ENCODE measurements at places on chromosomes 7 and 10.

- H3K27ac ChIP-seq: no peak overlapping the region
- no peaks in the 10 kb centered on the region for H3K4me1 ChIP-seq
- no peaks in the 10 kb centered on the region for H3K27me3 ChIP-seq
- no peak for DNase-seq
- H3K36me3 ChIP-seq: no peaks in the 10 kb centered on the region
Measured at GRCh38 chr7:51031216-51031615, 248.5 kb upstream of the GRB10 start.

- no peak for DNase-seq
- H3K27ac ChIP-seq: no peak overlapping the region
- no peaks in the 10 kb centered on the region for H3K4me1 ChIP-seq
- no peak overlapping the region for H3K4me3 ChIP-seq
Measured at GRCh38 chr7:125254566-125254965, 324.9 kb upstream of the POT1 start.

DNA sequence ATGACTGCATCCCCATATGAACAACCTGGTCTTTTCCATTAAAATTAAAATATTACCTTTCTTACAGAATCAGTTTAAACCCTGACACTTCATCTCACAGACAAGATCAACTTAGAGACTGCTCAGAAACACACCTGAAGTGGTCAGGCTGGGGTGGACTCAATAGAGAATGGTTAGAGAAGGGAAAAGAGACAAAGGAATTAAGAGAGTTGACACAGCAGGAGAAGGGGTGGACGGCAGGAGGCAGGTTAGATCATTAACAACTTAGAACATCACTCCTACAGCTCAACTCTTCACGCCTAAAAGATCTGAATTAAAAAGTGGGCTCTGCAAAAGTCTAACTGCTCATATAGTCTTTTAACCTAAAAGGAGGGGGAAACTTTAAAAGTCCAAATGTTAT lies 157.7 kb upstream of the COL1A2 start:
- H3K4me1 ChIP-seq: no peaks in the 10 kb centered on the region
- H3K4me3 ChIP-seq: no peak overlapping the region
- H3K27me3 ChIP-seq: no peaks in the 10 kb centered on the region
- H3K36me3 ChIP-seq: no peaks in the 10 kb centered on the region
- DNase-seq: no peak
- no peak overlapping the region for H3K27ac ChIP-seq

DNA sequence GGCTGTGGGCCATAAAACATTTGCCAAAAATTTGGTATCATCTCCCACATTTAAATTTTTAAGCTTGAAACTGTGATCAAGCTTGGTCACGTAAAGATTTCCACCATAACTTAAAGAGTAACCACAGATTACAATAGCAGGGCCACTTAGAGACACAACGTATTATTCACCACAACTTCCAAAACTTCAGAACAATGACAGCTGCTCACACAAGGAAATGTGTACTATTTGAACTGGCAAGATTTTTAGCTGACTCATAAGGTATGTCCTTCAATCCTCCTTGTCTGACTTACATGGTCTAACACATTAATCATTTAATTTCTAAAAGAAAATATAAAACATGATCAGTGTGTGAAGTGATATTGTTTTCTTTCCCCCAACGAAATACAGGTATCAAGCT lies 234.5 kb downstream of the PARD3 start:
- no peak for DNase-seq
- H3K27me3 ChIP-seq: no peaks in the 10 kb centered on the region
- no peaks in the 10 kb centered on the region for H3K36me3 ChIP-seq

GRCh38 chr7:134029743-134030142 lies 97.4 kb upstream of the LRGUK start:
- H3K27me3 ChIP-seq: no peaks in the 10 kb centered on the region
- no peak overlapping the region for H3K27ac ChIP-seq
- no peaks in the 10 kb centered on the region for H3K4me1 ChIP-seq
- DNase-seq: no peak

- no peak overlapping the region for H3K4me3 ChIP-seq
- peaks cover 6% of the 10 kb centered on the region for H3K4me1 ChIP-seq
- peaks cover 7% of the 10 kb centered on the region for H3K36me3 ChIP-seq
Measured at GRCh38 chr7:77684030-77684429, 12.2 kb upstream of the RSBN1L start.

- no peaks in the 10 kb centered on the region for H3K4me1 ChIP-seq
- H3K27me3 ChIP-seq: no peaks in the 10 kb centered on the region
- no peak overlapping the region for H3K4me3 ChIP-seq
- H3K27ac ChIP-seq: no peak overlapping the region
- no peaks in the 10 kb centered on the region for H3K36me3 ChIP-seq
Measured at GRCh38 chr7:115023219-115023618, 101.3 kb downstream of the MDFIC start.

DNA sequence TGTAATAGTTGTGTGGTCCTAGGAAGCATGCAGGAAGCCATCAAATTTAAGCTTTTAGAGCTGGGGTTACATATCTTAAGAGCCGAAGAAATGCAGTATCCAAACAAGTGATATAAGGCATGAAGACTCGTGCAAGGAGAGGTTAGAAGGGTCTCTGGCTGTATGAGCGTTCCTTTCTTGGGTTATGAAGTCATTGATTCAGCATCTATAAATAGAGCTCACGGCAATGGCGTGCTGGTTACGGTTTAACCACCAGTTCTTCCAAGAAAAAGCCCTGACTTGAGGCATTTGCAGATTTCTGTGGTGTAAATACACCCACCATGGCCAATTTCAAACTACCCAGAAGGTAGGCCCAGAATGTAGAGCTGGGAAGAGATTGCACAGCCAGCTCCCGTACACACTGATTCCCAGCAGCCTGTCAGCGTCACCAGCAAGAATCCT lies 72.0 kb upstream of the KAT6B start:
- H3K4me1 ChIP-seq: peaks cover 11% of the 10 kb centered on the region
- no peaks in the 10 kb centered on the region for H3K27me3 ChIP-seq

- no peak overlapping the region for H3K4me3 ChIP-seq
- H3K27me3 ChIP-seq: no peaks in the 10 kb centered on the region
- no peaks in the 10 kb centered on the region for H3K4me1 ChIP-seq
- H3K27ac ChIP-seq: no peak overlapping the region
- no peak for DNase-seq
- H3K36me3 ChIP-seq: no peaks in the 10 kb centered on the region
Measured at GRCh38 chr10:58517491-58518355, 5.1 kb downstream of the BICC1 start.

GRCh38 chr7:25109276-25109675 lies 15.8 kb downstream of the CYCS start:
- H3K4me1 ChIP-seq: no peaks in the 10 kb centered on the region
- H3K27me3 ChIP-seq: no peaks in the 10 kb centered on the region
- no peak for DNase-seq

DNA sequence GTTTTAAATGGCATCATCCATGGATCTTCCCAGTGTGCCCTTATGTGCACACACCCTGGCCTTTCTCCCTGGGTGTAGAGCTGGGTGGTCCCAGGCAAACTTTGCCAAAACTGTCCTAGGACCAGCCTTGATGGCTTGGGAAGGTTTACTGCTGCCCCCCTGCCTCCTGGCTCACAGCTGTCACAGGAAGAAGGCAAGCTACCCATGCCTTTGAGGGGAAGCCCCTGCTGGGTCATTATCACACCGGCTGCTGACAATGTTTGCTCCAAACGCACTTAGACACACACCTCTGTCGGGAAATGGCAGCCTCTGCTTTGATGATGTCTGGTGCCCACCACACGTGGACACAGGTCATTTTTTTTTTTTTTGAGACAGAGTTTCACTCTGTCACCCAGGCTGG lies 25.2 kb upstream of the FIGNL1 start:
- no peaks in the 10 kb centered on the region for H3K4me1 ChIP-seq
- no peak overlapping the region for H3K27ac ChIP-seq
- no peak for DNase-seq
- H3K36me3 ChIP-seq: no peaks in the 10 kb centered on the region
- no peaks in the 10 kb centered on the region for H3K27me3 ChIP-seq

- no peak for DNase-seq
- H3K4me1 ChIP-seq: no peaks in the 10 kb centered on the region
- no peak overlapping the region for H3K27ac ChIP-seq
- H3K4me3 ChIP-seq: no peak overlapping the region
- H3K27me3 ChIP-seq: no peaks in the 10 kb centered on the region
Measured at GRCh38 chr10:76191336-76191735, 759.9 kb downstream of the LRMDA start.

DNA sequence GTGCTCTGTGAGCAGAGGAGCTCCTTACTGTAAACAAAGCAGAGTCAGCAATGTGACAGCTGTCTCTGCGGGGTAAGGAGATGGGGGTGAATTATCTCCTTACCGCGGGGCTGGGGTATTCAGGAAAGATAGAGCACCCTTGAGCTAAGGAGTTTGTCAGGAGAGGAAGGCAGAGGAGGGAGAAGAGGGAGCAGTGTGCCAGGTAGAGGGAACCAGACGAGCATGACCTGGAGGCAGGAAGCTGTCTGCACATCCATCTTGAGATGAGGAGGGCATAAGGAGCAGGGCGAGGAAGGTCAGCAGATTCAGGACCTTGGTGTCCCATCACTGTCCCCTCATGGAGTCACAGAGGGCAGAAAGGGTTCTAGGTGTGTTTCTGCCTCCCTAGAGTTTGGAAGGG lies 32.5 kb upstream of the GPR26 start:
- H3K4me1 ChIP-seq: no peaks in the 10 kb centered on the region
- DNase-seq: no peak
- no peak overlapping the region for H3K27ac ChIP-seq

DNA sequence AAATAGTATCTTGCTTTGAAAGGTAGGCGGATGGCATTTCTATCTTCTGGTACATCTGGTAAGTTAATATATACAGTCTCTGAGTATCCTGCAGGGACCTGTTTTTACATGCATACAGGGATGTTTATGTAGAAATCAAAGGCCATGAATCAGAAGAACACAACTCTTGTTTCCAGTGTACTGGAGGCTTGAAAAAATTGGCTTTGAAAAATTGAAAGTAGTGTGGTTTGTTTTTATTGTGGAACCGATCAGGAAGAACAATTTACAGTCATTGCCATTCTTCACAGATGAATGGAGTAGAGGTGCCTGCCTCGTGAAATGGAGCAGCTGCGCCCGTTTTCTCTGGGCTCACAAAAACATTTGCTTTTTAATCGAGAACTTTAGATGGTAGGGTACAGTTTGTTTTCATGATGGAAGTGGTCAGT lies 54.0 kb upstream of the RPA3 start:
- no peaks in the 10 kb centered on the region for H3K27me3 ChIP-seq
- no peak overlapping the region for H3K4me3 ChIP-seq
- H3K4me1 ChIP-seq: peaks cover 20% of the 10 kb centered on the region
- H3K27ac ChIP-seq: no peak overlapping the region
- H3K36me3 ChIP-seq: no peaks in the 10 kb centered on the region
- no peak for DNase-seq

DNA sequence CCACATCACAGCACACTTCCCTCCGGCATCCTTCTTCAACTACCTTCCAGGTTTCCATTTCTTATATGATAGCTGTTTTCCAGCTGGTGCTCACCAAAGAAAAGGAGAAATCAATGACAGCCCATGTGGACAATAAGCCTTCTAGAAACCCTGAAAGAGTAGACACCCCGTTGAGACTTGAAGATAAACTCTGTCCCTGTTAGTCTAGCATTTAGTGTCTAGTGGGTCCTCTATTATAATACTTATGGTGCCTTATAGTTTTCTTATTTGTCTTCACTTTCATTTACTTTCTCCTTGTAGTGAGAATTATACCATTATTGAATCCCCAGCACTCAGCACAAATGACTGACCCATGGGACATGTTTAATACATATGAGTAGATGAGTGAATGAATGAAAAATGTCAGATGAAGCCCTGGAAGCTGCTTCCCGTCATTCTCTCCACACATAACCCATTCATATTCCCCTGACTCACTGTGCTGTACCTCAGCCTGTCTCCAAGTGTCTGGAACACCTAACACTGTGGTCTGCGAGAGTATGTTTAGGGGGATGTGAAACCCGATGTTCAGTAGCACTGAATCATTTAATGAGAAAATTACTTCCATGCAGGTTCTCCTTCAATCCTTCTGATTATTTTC lies 377.6 kb downstream of the GPR158 start:
- H3K27ac ChIP-seq: no peak overlapping the region
- H3K27me3 ChIP-seq: no peaks in the 10 kb centered on the region
- H3K36me3 ChIP-seq: no peaks in the 10 kb centered on the region
- H3K4me1 ChIP-seq: no peaks in the 10 kb centered on the region
